Mammary microvascular endothelial cell (primary cell): ENCODE measurements at places on chromosomes 1 and 21. TPM values are rescaled to one million over a fixed set of nuclear protein-coding genes. Genes with fewer than 3 reads are reported as not detected.

Gene GNL2
- 30.7 and 33.2 TPM in 2 replicates for total RNA-seq

Gene GPR161
- 9.1 and 10.5 TPM in 2 replicates for total RNA-seq

Gene ELAPOR1
- total RNA-seq = 0.67 and 0.69 TPM in 2 replicates

Gene EPHA10
- not detected in 2 replicates for total RNA-seq

Gene FLG2
- not detected in 2 replicates for total RNA-seq

Gene PTCH2
- 0.13 and 0.20 TPM in 2 replicates for total RNA-seq

Gene LCE1A
- not detected in 2 replicates for total RNA-seq

Gene DIRAS3
- total RNA-seq = 0.49 and 0.73 TPM in 2 replicates

Gene NPL
- total RNA-seq = 1.1 and 1.4 TPM in 2 replicates

Gene PTGS2
- 4.6 and 4.9 TPM in 2 replicates for total RNA-seq

Gene LRRC71
- 0.34 TPM in 1 of 2 replicates, not detected in the other for total RNA-seq

Gene EFNA1
- total RNA-seq = 30.8 and 33.2 TPM in 2 replicates

Gene ACTL8
- not detected in 2 replicates for total RNA-seq

Gene AADACL3
- not detected in 2 replicates for total RNA-seq

Gene LCE3E
- not detected in 2 replicates for total RNA-seq

Gene KRTAP21-2
- not detected in 2 replicates for total RNA-seq

Gene VSIG8
- total RNA-seq = not detected in 2 replicates

Gene LINGO4
- not detected in 2 replicates for total RNA-seq

Gene ABCG1
- total RNA-seq = 13.3 and 17.9 TPM in 2 replicates

Gene FTCD
- total RNA-seq = not detected in 2 replicates

Gene AURKAIP1
- total RNA-seq = 180 and 195 TPM in 2 replicates

Gene IFNGR2
- 46.1 and 56.6 TPM in 2 replicates for total RNA-seq

Gene TACSTD2
- 10.3 and 12.6 TPM in 2 replicates for total RNA-seq

Gene GOLT1A
- total RNA-seq = not detected in 2 replicates

Gene A3GALT2
- total RNA-seq = not detected in 2 replicates
